ENCODE measurements at places on chromosomes 1 and 21. TPM values are rescaled to one million over a fixed set of nuclear protein-coding genes. Genes with fewer than 3 reads are reported as not detected.

- DNase-seq = no peak
Measured at GRCh38 chr1:71030026-71030425, 17.6 kb downstream of the PTGER3 start.

- peak; percentile 91 for DNase-seq
Measured at GRCh38 chr1:26900001-26900814, at the start of gene GPATCH3. Gene GPATCH3 (minus strand): TSS chr1:26900467. CDS start chr1:26900442, 25 bp downstream.

DNA sequence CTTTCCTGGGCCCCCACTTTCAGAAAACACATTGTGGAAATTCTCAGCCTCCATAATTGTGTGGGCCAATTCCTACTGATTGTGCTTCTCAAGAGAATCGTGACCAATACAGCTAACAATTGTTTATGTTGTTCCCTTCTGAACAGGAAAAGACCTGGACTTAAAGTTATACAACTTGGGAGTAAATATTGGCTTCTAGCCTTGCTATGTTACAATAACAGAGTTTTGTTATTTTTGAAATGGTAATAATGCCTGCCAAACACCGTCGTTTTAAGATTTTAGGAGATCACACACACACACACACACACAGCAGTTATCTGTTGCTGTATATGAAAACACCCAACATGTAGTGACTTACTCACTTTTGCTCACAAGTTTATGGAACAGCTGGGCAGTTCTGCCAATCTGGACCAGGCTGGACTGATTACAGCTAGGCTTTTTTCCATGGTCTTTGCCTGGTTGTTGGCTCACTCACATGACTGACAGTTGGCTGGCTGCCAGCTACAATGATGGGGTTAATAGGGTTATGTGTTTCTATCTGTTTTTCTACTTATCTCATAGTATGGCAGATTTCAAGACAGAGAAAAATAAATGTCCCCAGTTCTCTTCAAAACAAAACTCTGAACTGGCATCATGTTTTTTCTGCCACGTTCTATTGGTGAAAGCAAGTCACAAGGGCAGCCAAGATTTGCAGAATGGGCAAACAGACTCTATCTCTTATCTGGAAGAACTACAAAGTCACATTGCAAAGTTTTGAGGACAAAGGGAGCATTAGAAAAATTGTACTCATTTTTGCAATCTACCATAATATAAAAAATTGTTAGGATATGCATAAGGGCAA lies 447.5 kb downstream of the NEGR1 start:
- DNase-seq = no peak

DNA sequence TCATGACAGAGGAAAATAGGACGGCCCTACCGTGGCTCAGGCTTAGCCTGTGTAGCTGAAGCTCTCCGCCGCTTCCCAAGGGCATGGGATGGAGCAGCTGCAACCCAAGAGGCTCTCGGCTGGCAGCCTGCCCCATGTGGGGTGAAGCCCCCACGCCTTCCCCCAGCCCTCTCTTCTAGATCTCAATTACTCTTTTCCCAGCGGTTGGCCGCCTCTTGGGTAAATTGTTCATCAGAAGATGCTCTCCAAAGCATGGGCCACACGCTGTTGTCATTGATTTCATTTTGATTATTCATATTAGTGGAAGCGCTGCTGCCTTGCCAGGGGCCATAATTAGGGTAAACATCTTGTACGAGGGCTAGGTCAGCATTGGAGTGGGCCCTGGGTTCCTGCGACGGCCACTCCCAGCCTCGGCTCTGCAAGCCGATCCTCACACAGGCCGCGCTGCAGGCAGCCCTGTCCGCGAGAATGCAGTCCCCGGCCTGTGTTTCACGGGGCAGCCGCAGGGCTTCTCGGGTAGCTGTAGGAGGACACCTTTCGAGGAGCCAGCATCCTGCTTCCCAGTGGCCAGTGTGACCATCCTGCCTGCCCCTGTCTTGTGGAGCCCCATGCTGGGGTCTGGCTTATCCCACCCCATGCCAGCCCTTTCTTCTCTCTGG lies 114.4 kb upstream of the VAMP3 start:
- no peak for DNase-seq

GRCh38 chr1:219580009-219580676 lies 32.8 kb downstream of the ZC3H11B start:
- DNase-seq = no peak

DNA sequence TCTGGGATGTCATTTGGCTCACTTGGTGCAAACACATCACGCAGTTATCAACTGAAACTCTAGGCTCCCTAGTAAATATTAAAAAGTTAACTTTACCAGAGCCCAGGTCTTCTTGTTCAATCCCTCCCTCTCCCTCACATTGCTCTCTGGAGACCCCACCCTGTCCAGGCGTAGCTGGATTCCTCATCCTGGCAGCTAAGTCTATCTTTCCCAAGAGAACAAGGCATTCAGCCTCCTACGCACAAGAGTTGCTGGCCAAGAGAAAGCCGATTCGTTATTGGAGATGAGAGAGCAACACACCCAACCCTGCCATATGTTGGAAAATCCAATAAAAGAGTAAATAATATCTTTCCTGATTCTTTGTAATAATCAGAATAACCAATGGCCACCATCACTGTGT lies 117.9 kb downstream of the SLC30A10 start:
- no peak for DNase-seq

DNA sequence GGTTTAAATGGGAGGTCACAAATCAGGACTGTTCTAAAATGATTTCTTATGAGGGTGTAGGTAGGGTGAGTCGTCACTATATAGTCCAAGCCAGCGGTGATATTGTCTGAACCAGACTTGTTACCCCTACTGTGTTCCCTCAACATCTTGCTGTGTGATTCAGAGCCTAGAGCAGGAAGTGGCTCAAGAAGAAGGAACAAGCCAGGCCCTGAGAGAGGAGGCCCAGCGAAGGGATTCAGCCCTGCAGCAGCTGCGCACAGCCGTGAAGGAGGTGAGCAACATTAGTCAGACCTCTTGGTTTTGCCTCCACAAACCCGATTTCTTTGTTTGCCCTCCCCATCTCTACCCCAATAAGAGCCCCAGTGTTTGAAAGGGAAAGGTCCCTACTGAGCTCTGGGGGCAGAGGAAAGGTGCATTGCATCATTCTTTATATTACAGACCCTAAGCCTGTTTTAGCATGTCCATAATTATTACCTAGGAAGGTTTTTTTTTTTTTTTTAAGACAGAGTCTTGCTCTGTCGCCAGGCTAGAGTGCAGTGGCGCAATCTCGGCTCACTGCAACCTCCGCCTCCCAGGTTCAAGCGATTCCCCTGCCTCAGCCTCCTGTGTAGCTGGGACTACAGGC lies 5.0 kb upstream of the SH3BGRL3 start:
- no peak for DNase-seq

DNA sequence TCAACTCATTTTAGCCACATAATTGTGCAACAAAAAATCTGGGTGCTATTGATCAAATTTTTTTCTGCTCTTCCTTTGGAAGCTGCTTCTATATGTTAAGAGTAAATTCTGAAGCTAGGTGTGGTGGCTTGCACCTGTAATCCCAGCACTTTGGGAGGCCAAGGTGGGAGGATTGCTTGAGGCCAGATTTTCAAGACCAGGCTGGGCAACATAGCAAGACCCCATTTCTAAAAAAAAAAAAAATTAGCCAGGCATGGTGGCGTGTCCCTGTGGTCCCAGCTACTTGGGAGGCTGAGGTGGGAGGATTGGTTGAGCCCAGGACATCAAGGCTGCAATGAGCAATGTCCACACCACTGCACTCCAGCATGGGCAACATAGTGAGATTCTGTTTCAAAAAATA lies 24.3 kb upstream of the RSBN1 start:
- DNase-seq = no peak

GRCh38 chr1:51675177-51675780 lies 58.4 kb downstream of the OSBPL9 start:
- no peak for DNase-seq

DNA sequence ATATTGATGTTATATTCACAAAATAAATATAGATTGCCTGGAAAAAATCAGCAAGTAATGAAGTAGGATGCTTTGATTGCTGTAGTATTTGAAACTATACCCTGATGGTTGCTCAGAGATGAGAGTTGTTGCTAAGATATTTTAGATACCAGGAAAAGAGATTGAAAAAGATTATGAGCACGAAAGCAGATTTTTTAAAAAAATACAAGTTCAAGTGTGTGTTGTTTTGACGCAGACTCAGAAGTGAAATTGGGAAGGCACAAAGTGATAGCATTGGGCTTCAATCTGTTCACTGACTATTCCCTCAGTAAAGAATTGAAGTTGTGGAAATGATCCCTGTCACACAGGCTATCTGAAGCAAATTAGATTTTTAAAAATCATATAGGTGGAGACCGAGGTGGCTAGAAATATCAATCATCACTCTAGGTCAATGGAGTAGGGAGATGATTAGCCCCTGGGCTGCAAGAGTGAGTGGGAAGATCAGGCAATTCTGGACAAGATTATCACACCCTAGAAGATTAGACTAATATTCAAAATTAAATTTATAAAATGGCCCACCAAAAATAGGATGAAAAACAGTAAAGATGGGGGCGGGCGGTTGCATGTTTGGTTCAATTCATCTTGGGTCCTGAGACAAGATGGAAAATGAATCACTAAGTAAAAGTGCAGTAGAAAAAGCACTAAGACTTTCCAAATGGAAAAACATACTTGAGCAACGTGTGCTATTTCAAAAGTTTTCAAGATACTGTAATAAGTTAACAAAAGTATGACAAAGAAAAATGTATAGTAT lies 41.5 kb upstream of the LRRC8D start:
- DNase-seq = no peak

- DNase-seq = no peak
Measured at GRCh38 chr1:18005238-18005637, 102.4 kb upstream of the IGSF21 start.

GRCh38 chr1:33082575-33083108 lies 1.7 kb downstream of the AZIN2 start:
- DNase-seq = no peak

- DNase-seq = no peak
Measured at GRCh38 chr1:213017447-213018273, 2.0 kb upstream of the ANGEL2 start.

- no peak for DNase-seq
Measured at GRCh38 chr1:218585511-218586184, 240.5 kb downstream of the TGFB2 start.

DNA sequence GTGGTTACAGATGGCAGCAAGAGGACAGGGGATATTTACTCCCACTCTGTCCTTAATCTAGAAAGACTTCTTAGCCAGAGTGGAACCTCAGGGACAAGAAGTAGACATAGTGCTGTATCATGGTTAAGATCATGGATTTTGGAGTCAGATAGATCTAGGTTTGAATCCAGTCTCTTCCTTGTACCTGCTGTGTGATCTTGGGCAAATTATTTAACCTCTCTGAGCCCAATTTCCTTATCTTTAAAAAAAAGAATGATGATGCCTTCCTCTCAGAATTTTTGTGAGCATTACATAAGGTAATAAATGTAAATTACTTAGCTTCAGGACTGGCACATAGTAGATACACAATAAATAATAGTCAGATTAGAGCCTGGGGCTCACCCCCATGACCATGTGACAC lies 78.4 kb downstream of the TAS1R2 start:
- no peak for DNase-seq

- no peak for DNase-seq
Measured at GRCh38 chr1:81174811-81175476, 625.8 kb upstream of the ADGRL2 start.

DNA sequence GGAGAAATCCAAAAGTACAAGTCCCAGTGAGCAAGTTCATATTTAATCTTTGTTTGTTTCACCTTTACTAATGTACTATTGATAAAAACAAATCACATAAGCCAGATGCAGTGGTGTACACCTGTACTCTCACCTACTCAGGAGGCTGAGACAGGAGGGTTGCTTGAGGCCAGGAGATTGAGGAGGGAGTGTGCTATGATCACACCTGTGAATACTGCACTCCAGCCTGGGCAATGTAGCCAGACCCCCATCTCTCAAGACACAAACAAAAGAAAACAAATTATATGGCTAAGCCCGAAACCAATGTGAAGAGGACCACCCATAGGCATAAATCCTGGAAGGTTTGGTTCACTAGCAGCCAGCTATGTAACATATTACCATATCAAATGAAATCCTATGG lies 9.6 kb upstream of the USP24 start:
- DNase-seq = no peak

DNA sequence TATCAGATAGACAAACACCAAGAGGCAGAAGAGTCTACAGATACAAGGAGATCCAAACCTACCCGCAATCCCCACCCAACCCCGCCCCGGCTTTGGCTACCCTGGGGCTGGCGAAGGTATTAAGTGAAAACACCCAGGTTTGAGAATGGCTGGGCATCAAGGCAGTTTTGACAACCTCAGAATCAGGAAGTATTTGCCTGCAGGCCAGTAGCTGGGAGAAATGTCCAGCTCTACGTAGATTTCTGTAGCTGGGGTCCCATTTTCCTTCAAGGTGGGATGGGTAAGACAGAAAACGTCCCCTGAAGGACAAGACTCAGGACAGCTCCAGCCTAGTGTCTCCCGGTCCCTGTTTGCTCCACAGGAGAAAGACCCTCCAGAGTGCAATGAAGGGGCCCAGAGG lies 101.8 kb upstream of the ERG start:
- no peak for DNase-seq

GRCh38 chr1:188615321-188615720 lies 1786.6 kb downstream of the PLA2G4A start:
- no peak for DNase-seq

The DFFB gene
- 6.8 TPM for polyA plus RNA-seq

The MROH7 gene
- 3.1 TPM for polyA plus RNA-seq

The HSD11B1 gene
- 32.0 TPM for polyA plus RNA-seq

The ETV3L gene
- polyA plus RNA-seq = not detected

The SOAT1 gene
- polyA plus RNA-seq = 6.8 TPM

Measured in ovary (tissue), 10 donors.